Activated naive CD8-positive, alpha-beta T cell treated with anti-CD3 and anti-CD28 coated beads, Interleukin-2, amount 10 ng/mL, durations not matched to agents 7 days and 5 days (primary cell): ENCODE measurements at places on chromosomes 5 and 9. TPM values are rescaled to one million over a fixed set of nuclear protein-coding genes. Genes with fewer than 3 reads are reported as not detected.

DNA sequence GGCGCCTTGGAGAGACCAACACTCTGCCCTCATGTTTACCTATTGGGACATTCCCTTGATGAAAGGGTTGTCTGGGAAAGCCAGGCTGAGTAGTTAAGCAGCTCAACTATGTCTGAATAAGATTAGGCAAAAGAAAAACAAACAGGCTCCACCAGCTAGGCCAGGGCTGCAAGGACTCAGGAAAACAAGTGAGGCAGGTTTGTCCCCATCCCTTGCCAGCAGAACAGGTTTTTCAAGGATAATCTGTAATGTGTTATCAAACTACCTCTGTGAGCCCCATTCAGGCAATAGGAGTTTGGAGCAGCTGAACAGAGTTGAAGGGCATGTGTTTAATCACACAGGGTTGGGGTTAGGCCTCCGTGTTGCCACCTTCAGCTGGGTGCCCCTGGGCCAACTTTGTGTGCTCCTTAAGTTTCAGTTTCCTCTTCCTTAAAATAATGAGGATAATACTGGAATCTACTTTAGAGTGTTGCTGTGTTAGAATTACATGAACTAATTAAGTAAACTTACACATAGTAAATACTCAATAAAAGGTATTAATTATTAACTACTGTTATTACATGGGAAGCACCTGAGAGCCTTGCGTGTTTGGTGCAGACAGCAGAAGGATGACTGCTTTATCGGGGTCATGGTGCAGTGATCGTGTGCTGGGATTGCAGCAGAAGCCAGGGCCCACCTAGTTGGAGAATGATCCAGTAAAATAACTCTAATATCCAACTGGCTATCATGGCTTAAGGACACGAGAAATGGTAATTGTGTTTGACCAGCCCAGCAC is 72.1 kb upstream of the ATP10B start:
- DNase-seq, result no peak

DNA sequence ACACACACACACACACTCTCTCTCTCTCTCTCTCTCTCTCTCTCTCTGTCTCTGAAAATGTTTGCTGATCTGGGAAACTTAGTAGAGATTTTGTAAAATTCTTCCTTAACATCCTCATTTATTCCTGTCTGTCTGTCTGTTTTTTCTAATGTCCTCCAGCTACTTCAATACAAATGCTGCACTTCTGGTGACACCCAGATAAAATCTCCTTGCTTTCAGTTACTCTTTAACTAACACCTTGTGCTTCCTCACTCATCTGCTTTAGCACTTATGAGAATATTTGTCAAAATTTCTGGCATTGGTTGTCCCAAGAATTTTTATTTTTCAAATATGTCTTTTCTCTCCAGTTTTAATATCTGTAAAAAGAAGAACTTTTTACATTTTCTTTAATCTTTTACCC is 35.0 kb upstream of the ARRDC3 start:
- no peak for DNase-seq

DNA sequence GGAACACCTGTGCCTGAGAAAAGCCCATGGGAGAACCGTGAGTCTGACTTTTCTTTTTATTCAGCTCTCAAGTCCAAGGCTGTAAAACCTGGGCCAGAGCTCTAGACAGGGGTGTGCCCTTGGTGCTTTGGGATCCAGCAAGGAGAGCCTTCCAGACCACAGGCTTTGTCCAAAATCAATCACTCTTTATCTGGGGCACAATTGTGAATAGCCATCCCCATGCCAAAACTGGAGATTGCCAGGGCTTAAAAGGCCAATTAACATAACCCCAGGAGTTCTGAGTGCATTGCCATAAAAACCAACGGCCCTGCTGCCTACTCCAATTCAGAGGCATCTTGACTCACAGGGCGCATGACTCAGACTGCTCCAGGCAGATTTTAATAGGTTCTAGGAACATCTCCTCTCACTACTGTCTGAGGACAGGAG is 391.8 kb downstream of the ARHGEF28 start:
- no peak for DNase-seq

The ZNF622 gene
- 36.0 TPM for total RNA-seq

GRCh38 chr5:14204785-14205321 is 61.7 kb downstream of the TRIO start:
- DNase-seq, result no peak

- DNase-seq, result no peak
Observed at GRCh38 chr5:132387640-132388117, 18.2 kb downstream of the SLC22A5 start.

The HMCN2 gene
- total RNA-seq, result not detected
